DMS153 (cell line): ENCODE measurements at places on chromosomes 5 and 9.

- DNase-seq: no peak
Measured at GRCh38 chr9:80649001-80649420, 1040.3 kb downstream of the TLE1 start.

- no peak for DNase-seq
Measured at GRCh38 chr5:142862594-142862993, 92.4 kb downstream of the ARHGAP26 start.

- DNase-seq: no peak
Measured at GRCh38 chr9:101881508-101881907, 143.1 kb upstream of the GRIN3A start.

GRCh38 chr5:14469551-14470377, 111.8 kb upstream of the OTULINL start:
- no peak for DNase-seq

DNA sequence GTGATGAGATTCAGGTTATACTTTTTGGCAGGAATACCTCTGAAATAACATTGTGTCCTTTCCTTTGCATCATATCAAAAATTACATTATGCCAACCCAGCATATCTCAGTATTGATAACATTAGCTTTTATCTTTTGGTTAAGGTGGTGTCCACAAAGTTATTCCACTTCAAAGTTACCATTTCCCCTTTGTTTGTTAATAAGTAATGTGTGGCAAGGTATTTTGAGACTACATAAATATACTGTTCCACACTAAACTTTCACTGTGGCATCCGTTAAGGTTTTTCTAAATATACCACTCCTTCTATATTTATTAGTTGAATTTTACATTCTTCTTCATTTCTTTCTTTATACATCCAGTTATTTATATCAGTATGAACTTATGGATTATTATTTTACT, 14.1 kb upstream of the ARHGEF37 start:
- DNase-seq: no peak

DNA sequence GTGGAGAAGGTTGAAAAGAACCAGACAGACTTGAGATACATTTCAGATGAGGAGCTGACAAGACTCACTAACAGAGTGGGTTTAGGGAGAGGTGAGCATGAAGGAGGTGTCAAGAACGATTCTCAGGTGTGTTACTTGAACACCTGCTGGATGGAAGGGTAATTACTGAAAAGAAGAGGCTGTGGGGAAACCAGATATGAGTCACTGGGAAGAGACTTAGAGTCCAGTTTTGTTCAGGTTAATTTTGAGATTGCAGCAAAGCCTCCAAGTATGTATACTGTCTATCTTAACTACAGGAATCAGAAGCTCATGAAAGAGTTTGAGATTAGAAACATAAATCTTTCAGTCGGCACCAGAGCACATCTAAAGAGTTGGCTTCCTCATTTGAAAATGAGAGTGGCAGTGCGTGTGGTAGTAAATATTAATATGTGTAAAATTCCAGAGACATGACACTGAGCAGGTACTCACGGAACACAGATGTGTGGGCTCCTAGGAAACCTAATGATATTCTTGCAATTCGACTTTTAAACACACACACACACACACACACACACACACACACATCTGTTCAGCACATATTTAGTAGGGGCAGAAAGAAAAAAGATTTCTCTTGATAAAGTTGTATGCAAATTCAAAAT, 197.1 kb downstream of the CDH18 start:
- DNase-seq: no peak

DNA sequence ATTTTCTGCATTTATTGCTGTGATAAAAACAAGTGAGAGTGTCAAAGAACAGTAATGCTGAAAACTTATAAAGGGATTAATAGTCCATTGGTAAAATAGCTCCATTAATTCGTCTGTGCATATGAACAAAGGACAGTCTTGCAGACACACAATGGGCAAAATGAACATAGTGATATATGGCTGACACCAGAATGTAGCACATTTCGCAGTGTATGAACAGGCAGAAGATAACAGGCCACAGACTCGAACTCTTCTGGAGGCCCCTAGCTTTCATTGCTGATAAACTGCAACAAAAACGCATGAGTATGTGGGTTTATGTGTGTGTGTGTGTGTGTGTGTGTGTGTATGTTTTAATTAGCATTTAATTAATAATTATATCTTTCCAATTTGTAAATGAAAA, 354.8 kb downstream of the TAF11L14 start:
- DNase-seq: no peak

GRCh38 chr5:76807296-76807695, 11.5 kb upstream of the F2RL1 start:
- DNase-seq: no peak

GRCh38 chr5:179505636-179506261, 44.6 kb upstream of the RUFY1 start:
- DNase-seq: no peak

- no peak for DNase-seq
Measured at GRCh38 chr5:68403301-68403700, 187.7 kb downstream of the PIK3R1 start.

DNA sequence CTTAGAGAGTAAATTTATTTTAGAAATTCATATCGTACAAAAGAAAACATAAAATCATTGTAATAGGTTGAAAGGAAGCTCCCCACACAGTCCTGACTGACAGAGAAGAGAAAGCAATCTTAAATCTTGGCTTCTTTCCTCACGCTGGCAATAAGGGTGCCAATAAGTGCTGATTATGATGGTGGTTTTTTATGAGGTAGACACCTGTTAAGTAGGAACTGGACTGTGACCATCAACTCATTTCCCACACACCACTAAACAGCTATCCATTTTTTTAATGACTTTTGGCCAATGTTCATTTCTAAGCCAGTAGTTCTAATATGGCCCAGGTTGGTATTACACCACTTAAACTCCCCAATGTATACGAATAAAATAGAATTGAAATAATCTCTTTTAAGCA, 893.5 kb upstream of the NUDT12 start:
- DNase-seq: no peak

DNA sequence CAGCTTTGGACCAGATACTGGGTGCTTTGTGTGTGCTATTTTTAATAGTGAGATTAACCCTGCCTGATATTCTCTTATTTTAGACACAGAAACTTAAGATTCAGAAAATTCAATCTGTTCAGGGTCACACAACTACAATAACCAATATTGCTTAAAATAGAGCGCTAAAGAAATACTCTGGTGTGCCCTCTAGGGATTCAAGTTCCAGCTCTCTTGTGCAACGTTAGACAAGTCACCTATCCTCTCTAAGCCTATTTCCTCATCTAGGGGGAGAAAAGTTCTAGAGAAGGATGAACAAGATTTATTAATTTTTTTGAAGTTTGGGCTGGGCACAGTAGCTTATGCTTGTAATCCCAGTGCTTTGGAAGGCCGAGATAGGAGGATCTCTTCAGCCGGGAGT, 2.1 kb upstream of the SCAI start:
- DNase-seq: no peak

- DNase-seq: no peak
Measured at GRCh38 chr9:125888211-125888610, 141.0 kb downstream of the PBX3 start.

- DNase-seq: no peak
Measured at GRCh38 chr9:135240222-135240621, 152.8 kb downstream of the OLFM1 start.

GRCh38 chr9:79524266-79524665, 47.5 kb upstream of the TLE4 start:
- DNase-seq: no peak

- DNase-seq: no peak
Measured at GRCh38 chr5:41335596-41336181, 122.4 kb upstream of the C6 start.

- DNase-seq: no peak
Measured at GRCh38 chr5:43572357-43572756, 15.5 kb upstream of the PAIP1 start.

DNA sequence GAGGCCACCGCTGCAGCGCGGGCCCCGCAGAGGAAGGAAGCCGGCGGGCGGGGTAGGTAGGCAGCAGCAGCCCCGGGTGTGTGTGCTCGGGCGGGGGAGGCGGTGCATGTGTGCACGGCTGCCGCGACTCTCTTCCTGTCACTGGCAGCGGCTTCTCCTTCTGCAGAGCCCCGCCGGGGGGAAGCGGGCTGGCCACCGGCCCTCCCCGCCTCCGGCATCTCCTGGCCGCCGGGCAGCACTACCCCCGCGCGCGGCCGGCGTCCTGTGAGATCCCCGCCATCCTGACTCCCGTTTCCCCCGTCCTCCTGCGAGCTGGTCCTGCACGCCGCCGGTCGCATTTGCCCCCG, 315 bp downstream of the PIK3R1 start:
- DNase-seq: peak; percentile 45

DNA sequence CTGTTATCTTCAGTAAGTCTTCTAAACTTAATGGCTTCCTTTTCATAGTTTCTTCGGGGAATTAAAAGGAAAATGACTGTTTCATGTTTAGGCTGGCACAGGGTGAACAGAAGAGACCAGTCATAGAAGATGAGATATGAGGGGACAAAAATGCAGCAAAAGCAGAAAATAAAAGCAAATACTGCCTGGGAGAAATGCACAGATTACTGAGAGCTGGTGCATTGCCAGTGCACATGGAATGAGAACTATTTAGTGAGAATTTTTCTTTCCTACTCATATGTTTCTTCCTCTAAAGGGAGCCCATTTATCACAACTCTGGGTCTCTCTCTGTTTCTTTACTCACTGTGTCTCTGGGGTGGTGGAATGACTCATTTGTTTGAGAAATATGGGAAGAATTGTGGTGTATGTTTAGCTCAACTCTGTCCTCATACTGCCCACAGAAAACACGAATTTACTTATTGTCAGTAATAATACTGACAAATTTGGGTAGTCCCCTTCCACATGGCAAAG, 25.9 kb upstream of the ANKRD55 start:
- no peak for DNase-seq

- no peak for DNase-seq
Measured at GRCh38 chr5:61907995-61908394, 398.0 kb upstream of the KIF2A start.

- DNase-seq: no peak
Measured at GRCh38 chr9:14563902-14564624, 129.2 kb downstream of the ZDHHC21 start.

GRCh38 chr5:177131352-177132135, 2.0 kb upstream of the NSD1 start:
- no peak for DNase-seq

DNA sequence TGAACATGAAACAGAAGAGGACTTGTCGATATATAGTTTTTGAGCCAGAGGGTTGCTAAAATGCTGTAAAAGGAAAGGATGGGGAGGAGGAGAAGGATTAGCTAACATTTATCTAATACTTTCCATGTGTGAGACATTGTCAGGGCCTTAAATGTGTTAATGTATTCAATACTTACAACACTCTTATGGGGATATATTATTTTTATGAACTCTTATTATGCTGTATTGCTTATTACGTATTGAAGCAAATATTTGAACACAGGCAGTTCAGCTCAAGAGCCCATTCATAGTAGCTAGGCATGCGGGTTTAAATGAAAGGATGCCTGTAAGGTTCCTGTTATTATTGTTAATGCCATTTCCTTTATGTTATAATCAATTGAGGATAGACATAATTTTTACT, 391.5 kb downstream of the CCDC171 start:
- no peak for DNase-seq

DNA sequence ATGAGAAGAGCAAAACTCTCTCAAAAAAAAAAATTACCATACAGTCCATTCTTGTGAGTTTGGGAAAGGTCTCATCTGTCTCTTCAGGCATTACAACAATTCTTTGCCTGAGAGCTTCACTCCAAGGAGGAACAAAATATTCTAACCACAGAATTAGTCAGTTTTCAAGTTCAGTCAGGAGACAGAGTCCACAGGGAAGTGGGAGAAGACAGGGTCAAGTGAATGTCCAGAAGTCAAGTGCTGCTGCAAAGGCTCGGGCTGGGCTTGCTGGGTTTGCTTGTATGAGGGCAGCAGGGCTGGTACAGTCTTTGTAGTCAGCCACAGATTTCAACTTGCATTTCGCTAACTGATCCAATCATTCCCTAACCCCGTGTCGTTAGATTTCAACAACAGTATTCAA, 17.6 kb upstream of the HEXB start:
- no peak for DNase-seq

DNA sequence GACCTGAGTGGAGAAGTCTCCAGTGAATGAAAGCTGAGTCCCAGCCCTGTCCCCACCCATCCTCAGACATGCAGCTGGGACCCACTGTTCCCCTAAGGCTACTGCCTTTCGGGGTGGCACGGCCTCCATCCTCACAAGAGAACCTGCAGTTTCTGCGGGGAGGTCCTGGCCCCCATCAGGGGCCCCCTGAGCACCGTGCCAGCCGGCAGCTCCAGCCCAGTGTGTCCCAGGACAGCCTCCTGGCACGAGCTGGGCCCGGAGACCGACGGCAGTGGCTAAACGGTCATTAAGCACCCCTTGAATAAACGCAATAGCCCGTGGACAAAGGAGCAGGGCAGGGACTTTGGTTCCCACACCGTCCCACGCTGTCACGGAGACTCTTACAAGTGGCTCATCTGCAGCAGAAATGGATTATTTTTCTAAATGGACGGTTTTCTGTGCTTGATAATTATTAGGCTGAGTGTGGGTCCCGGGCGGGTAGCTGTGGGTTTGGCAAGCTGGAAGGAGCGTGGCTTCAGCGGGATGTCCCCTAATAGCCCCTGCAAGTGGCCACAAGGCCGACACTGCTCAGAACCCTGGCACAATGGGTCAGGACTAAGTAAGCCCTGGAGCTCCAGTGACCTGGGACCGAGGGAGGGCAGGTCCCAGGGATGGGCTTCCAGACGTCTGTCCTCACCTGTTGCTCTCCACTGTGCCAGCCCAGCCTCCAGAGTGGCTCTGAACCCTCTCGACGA, 17.4 kb downstream of the FAM78A start:
- DNase-seq: no peak

GRCh38 chr5:58752104-58752503, 169.2 kb downstream of the RAB3C start:
- DNase-seq: no peak

DNA sequence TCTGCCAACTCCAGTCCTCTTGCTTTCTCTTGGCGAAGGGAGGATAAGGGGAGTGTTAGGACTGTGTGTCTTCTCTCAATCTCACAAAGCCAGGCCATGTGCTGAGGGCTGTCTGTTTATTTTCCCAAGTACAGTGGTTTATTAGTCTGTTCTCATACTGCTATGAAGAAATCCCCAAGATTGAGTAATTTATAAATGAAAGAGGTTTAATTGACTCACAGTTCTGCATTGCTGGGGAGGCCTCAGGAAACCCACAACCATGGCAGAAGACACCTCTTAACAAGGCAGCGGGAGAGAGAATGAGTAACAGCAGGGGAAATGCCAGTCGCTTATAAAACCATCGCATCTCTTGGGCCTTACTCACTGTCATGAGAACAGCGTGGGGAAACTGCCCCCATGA, 36.2 kb upstream of the CKS2 start:
- no peak for DNase-seq

- DNase-seq: no peak
Measured at GRCh38 chr5:74945561-74946165, 79.5 kb upstream of the FAM169A start.

DNA sequence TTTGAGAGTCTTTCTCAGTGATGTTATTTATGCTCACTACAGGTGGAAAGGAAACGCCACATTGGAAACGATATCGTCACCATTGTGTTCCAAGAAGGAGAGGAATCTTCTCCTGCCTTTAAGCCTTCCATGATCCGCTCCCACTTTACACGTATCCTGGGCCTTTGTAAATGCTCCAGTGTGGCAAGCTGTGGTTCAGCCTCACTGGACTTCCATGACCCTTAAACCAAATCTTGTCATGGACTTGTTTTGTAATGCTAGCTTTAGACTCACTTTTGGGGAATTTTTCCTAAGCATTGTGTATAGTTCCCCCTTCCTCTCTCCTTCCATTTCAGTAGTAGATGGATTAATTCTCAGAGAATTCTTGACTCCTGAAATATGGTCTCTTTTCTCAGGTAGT, 60.9 kb upstream of the SLC2A8 start:
- no peak for DNase-seq

GRCh38 chr9:19375538-19375937, 4.5 kb downstream of the RPS6 start:
- DNase-seq: no peak
